ENCODE measurements at places on chromosomes 12 and 14. TPM values are rescaled to one million over a fixed set of nuclear protein-coding genes. Genes with fewer than 3 reads are reported as not detected.

DNA sequence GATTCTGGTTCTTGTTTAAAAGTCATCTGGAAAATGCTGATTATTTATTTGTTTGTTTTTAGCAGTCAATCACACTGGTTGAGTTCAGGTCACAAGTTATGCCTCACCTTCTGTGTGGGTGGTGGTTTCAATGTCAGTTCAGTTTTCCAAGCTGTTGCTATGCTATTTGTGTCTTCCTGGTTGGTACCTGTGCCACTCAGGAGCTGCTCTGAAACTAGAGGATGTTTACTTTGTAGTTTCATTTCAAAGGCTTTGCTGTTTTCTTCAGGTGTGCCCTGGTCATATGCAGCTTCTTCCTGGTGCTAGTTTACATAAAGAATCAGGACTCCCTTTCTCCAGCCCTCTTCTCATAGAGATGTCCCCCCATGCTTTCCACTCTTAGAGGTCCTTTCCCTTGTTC, 75.7 kb upstream of the PPP4R3A start:
- H3K27ac ChIP-seq = no peak overlapping the region
- no peak overlapping the region for H3K4me3 ChIP-seq
- DNase-seq = no peak
- H3K4me1 ChIP-seq = no peaks in the 10 kb centered on the region
- no peaks in the 10 kb centered on the region for H3K36me3 ChIP-seq

- H3K4me1 ChIP-seq = no peaks in the 10 kb centered on the region
- no peak overlapping the region for H3K4me3 ChIP-seq
- H3K27me3 ChIP-seq = no peaks in the 10 kb centered on the region
- no peak overlapping the region for H3K27ac ChIP-seq
- no peaks in the 10 kb centered on the region for H3K36me3 ChIP-seq
Measured at GRCh38 chr12:113381220-113381619, 22.5 kb downstream of the SDS start.

DNA sequence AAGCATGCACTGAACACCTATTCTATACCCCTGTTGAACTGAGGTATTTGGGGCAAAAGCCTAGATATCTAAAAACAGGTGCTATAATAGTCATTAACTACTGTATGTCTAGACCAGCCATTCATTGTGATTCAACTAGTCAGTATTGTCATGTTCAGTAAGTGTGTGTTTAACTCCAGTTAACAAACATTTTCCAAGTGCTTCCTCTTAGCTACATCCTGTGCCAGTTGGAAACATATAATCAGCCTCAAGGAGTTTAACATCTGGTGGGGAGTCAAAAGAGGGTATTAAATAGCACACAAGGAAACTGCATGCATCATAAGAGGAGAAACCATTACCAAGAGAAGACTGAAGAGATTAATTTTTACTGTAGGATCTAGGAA, 20.4 kb downstream of the TMTC1 start:
- no peaks in the 10 kb centered on the region for H3K4me1 ChIP-seq
- H3K27ac ChIP-seq = no peak overlapping the region
- H3K27me3 ChIP-seq = no peaks in the 10 kb centered on the region

GRCh38 chr12:64603183-64603841, 7.0 kb upstream of the RASSF3 start:
- peaks cover 34% of the 10 kb centered on the region for H3K4me1 ChIP-seq
- no peaks in the 10 kb centered on the region for H3K27me3 ChIP-seq
- H3K36me3 ChIP-seq = no peaks in the 10 kb centered on the region
- no peak overlapping the region for H3K27ac ChIP-seq
- H3K4me3 ChIP-seq = no peak overlapping the region
- DNase-seq = no peak

DNA sequence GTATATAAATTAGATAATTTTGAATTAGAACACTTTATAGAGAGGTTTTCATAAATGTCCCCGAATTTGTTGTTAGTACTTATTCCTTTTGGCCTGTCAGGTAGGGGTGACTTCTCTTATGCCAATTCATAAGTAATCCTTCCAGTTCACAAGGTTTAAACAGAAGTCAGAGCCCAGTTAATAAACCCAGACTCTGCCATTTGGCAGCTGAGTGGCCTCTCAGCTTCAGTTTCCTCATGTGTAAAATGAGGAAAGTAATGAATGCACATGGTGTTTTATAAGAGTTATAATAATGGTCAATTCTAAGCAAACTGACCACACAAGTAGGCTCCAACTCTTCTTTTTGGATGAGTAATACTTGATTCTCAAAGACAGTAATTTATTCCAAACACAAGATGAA, 10.3 kb downstream of the MTERF2 start:
- peaks cover under 1% of the 10 kb centered on the region for H3K36me3 ChIP-seq
- no peaks in the 10 kb centered on the region for H3K4me1 ChIP-seq
- H3K27me3 ChIP-seq = no peaks in the 10 kb centered on the region
- no peak overlapping the region for H3K4me3 ChIP-seq

GRCh38 chr14:101109981-101110728, 206.6 kb upstream of the RTL1 start:
- no peaks in the 10 kb centered on the region for H3K36me3 ChIP-seq
- no peaks in the 10 kb centered on the region for H3K27me3 ChIP-seq
- no peaks in the 10 kb centered on the region for H3K4me1 ChIP-seq
- no peak overlapping the region for H3K27ac ChIP-seq

DNA sequence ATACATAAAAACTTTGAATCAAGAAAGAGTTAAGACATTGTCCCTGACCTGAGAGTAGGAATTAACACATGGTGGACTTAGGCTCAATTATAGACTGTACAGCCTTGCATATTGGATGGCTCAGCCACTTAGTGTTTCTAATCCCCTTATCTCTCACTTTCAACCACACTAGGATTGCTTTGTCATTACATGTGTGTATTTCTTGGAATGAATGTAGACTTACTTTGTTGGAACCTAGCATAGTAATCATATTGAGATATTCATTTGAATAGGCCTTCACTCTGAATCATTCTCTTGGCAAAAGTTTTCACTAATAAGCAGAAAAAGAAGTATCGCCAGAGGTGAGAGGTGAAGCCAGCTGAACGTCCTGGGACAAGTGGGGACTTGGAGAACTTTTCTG, 1973.9 kb upstream of the FLRT2 start:
- H3K4me1 ChIP-seq = no peaks in the 10 kb centered on the region
- DNase-seq = no peak
- H3K36me3 ChIP-seq = no peaks in the 10 kb centered on the region

DNA sequence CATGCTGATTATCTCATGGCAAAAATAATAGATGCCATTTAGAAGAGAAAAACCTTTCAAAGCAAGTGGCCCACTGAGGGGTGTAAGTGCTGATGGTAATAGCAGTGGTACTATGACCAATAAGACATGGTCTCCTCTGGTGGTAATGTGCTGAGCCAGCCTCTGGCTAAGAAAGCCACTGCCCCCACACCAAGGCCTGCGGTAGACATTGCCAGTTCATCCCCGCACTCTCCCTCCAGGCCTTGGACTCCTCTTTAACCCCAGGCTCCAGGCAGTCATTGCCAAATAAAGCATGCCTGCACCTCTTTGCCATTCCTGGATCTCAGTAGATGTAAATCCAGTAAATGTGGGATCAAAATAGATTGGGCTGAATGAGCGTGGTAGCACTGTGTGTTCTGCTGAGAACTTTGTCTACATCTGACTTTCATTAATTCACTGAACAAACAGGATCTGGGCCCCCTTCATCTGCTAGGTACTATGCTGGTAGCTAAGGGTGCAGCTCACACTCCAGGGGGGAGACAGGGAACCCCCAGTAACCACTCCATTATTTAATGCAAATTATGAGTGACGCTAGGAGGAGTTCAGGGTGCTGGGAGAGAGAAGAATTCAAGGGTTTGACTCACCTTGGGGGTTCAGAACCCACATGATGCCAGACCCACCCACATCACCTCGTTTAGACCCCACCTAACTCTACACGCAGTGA, 89.3 kb downstream of the BCL11B start:
- H3K36me3 ChIP-seq = peaks cover 47% of the 10 kb centered on the region
- no peak overlapping the region for H3K4me3 ChIP-seq
- H3K27ac ChIP-seq = peak overlapping the region; percentile 81
- H3K4me1 ChIP-seq = peaks cover 100% of the 10 kb centered on the region
- no peaks in the 10 kb centered on the region for H3K27me3 ChIP-seq
- no peak for DNase-seq

DNA sequence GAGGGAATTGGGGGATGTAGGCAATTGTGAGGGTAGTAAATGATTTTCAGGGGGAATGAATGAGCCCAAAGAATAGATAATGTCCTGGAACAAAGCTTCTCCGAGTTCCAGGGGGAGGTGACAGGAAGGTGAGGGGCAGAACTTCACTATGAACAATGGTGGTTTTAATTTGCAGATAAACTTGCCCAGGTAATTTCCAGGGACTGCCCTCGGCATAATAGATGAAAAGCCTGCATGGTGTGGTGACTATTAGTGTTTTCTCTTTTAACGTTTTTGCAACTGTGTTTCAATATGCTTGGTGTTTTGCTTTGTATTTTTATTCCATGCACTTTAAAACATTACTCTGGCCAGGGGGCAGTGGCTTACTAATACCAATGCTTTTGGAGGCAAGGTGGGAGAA, 325.2 kb upstream of the RGS6 start:
- no peak overlapping the region for H3K4me3 ChIP-seq
- no peaks in the 10 kb centered on the region for H3K27me3 ChIP-seq
- no peak for DNase-seq
- peaks cover 10% of the 10 kb centered on the region for H3K4me1 ChIP-seq
- H3K27ac ChIP-seq = no peak overlapping the region
- H3K36me3 ChIP-seq = no peaks in the 10 kb centered on the region

GRCh38 chr12:127343940-127344339, 923.0 kb upstream of the TMEM132C start:
- H3K27ac ChIP-seq = no peak overlapping the region
- DNase-seq = no peak
- no peaks in the 10 kb centered on the region for H3K4me1 ChIP-seq
- no peak overlapping the region for H3K4me3 ChIP-seq
- no peaks in the 10 kb centered on the region for H3K36me3 ChIP-seq

DNA sequence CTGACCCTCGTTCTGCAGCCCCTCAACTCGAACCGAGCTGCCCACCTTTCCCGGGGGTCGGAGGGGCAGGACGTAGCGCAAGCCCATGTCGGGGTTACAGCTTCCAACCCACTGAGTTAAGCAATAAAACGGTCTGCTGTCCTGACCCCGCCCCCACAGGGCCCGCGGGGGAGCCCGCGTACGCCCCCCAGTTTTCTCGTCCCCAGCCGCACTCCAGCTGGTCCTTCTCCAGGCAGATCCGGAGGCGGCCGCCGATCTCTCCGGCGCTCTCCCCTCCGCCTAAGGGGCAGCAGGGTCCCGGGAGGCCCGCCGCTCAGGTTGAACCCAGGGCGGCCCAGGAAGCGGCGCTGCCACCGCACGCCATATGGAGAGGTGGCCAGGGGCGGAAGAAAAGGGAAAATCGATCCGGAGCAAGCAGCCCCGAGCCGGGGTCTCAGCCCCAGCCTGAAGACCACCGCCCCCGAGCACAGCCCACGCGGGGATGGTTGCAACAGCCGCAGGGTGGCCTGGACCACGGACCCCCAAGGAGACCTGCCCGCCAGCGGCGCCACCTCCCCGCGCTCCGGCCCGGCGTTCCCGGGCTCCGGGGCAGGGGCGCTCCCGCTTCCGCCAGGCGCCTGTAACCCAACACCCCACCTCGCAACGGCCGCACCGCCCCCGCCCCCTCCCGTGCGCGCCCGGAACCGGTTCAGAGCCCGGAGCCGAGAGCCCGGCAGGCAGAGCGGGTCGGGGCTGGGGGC, 760 bp downstream of the ACTN1 start:
- peaks cover 27% of the 10 kb centered on the region for H3K4me1 ChIP-seq
- H3K27ac ChIP-seq = peak overlapping the region; percentile 42
- DNase-seq = peak; percentile 36
- H3K4me3 ChIP-seq = peak overlapping the region; percentile 77
- H3K27me3 ChIP-seq = no peaks in the 10 kb centered on the region

Gene CLEC6A
- not detected for total RNA-seq

GRCh38 chr12:108196319-108196718, 67.2 kb downstream of the WSCD2 start:
- no peaks in the 10 kb centered on the region for H3K27me3 ChIP-seq
- H3K4me3 ChIP-seq = no peak overlapping the region
- H3K27ac ChIP-seq = no peak overlapping the region
- no peaks in the 10 kb centered on the region for H3K4me1 ChIP-seq

- peak overlapping the region; percentile 60 for H3K27ac ChIP-seq
- no peaks in the 10 kb centered on the region for H3K36me3 ChIP-seq
- peak; percentile 57 for DNase-seq
- no peaks in the 10 kb centered on the region for H3K27me3 ChIP-seq
- peaks cover 39% of the 10 kb centered on the region for H3K4me1 ChIP-seq
Measured at GRCh38 chr12:92185052-92185451, 39.4 kb upstream of the BTG1 start.

DNA sequence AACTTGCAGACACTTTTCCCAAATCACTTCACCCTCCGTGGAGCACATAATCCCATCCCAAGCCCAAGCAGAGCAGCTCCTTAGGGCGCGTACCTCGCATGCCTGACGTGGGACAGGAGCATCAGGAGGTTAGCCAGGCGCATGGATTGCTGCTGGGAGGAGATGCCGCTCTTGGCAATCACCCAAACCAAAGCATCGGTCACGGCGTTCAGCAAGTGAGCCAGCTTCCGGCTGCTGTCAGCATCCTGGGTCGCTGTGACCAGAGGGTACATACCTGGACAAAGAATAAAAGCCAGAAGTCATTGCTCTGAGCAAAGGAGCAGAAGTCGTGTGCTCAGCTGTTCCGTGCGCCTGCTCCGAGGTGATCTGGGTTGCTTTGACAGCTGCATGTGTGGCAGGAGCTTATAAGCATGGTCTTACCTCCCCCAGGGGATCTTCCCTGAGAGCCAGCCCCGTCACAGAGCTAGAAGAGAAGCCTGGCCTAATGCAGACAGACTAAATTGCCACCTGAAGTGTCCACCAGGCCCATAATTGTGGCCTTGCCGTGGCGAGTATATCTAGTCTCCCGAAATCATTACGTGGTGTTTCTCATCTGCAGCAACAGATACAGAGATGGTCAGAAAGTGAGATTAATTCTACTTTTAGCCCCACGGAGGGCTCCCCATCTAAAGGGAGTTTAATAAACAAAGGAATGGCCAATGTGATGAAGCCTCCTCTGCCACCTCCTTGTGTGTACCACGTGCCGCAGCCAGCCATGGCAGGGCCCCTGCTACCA, 59.1 kb downstream of the ESR2 start:
- no peak overlapping the region for H3K4me3 ChIP-seq
- no peaks in the 10 kb centered on the region for H3K4me1 ChIP-seq
- DNase-seq = no peak

DNA sequence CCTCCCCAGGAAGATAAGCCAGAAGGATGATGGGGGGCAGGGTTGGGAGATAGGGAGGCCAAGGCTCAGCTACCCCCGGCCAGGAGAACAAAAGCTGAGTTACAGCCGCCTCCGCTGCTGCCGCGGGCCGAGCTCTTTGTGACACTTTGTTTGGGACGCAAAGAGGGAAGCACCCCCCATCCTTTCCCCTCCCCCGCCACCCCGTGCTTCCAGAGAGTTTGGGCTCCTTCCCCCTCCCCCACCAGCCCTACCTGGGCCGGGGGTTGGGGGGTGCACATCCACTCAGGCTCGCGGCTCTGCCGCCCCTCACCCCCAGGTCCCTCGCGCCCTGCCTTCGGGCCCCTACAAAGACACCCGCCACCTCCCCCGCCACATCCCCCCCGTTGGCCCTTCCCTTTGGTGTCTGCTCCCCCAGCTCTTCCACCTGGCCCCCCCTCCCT, 799 bp downstream of the ZNF219 start:
- no peak overlapping the region for H3K4me3 ChIP-seq
- peaks cover 23% of the 10 kb centered on the region for H3K4me1 ChIP-seq
- no peaks in the 10 kb centered on the region for H3K27me3 ChIP-seq
- H3K27ac ChIP-seq = peak overlapping the region; percentile 51
- DNase-seq = peak; percentile 49
